Daoy (cell line): ENCODE measurements at places on chromosomes 6 and 20. TPM values are rescaled to one million over a fixed set of nuclear protein-coding genes. Genes with fewer than 3 reads are reported as not detected.

The SLC22A16 gene
- total RNA-seq = not detected in 2 replicates

The POM121L2 gene
- not detected in 2 replicates for total RNA-seq

The NKAPL gene
- total RNA-seq = not detected in 2 replicates

The TBC1D32 gene
- total RNA-seq = 5.4 and 23.4 TPM in 2 replicates

- no peak for DNase-seq
Observed at GRCh38 chr20:43988451-43988850, 73.8 kb downstream of the TOX2 start.

DNA sequence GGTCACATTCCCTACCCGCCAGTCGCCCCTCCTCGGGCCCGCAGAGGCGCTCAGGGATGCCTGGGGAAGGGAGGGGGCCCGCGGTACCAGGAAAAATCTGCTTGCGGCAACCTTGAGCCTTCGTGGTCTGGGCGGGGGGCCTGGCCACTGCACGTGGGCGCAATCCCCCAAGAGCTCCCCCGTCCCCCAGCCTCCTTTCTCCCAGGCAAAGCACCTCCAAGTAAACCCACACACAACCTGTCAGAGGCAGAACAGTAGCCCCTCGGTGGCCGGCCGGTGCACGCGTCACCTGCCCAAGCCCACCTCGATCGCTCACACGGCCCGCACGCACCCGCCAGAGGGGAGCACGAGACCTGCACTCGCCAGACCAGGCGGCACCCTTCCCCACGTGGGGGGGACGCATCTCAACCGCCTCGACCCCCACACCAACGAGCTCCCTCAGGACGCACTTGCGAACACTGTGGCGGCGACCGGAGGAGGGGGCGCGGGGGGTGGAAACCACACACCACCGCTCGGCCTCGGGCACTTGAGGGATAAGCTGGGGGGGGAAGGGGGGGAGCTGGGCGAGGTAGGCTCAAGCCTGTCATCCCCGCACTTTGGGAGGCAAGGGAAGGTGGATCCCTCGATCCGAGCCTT lies 1955.7 kb upstream of the DEFB115 start:
- no peak for DNase-seq

- DNase-seq = no peak
Observed at GRCh38 chr6:167572841-167573271, 248.0 kb downstream of the TTLL2 start.

DNA sequence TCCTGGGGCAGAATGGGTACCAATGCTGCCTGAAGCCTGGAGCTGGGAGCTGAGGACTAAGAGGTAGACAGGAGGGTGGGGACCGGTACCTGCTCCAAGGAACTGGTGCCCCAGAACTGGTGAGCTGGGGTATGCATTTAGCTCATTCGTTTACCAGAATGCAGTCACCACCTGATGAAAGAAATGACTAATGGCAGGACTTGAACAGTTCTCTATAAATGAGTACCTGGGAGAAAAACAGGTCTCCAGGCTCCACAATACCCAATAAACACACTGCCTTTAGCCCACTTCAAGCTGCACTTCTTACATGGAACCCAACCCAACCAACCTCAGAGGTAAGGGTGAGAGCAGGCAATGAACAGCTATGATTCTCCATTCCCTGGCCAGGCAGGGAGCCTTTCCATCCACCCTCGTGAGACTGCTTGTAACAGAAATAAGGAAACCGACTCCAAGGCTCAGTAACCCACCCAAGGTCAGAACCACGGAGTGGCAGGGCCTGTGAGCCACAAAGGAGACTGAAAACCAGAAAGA lies 15.4 kb downstream of the FKBP1A start:
- DNase-seq = no peak

DNA sequence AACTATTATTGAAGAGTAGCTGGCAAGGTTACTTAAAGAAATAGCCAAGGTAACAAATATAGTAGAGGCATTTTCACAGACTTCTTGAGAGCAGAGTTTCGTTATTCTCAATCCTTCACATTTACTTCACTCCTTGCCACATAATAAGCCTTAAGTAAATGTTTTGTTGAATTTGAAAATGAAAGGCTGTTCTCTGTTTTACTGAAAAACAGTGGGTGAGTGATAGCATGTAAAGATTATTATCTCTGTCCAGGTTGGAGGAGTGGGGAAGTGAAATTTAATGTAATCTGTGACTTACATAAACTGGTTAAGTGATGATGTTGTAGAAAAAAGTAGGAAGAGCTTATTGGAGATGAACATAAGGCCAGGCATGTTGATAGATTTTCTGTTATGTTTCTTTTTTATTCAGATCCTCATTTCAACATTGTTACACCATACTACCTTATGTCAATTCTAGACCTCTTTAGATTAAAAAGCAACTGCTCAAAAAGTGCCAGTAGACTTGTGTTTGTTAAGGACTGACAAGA lies 55.0 kb downstream of the QKI start:
- DNase-seq = no peak
